KG1 (cell line): ENCODE measurements at places on chromosomes 1 and 21.

- DNase-seq, result no peak
Measured at GRCh38 chr1:221783437-221783836, 41.5 kb upstream of the DUSP10 start.

GRCh38 chr1:3672231-3672970 is 20.1 kb downstream of the TP73 start:
- no peak for DNase-seq

- DNase-seq, result no peak
Measured at GRCh38 chr1:41539418-41539805, 54.9 kb upstream of the EDN2 start.

GRCh38 chr21:37045556-37045955 is 27.3 kb downstream of the PIGP start:
- no peak for DNase-seq

GRCh38 chr21:37848721-37849490 is 67.4 kb downstream of the KCNJ6 start:
- DNase-seq, result no peak

DNA sequence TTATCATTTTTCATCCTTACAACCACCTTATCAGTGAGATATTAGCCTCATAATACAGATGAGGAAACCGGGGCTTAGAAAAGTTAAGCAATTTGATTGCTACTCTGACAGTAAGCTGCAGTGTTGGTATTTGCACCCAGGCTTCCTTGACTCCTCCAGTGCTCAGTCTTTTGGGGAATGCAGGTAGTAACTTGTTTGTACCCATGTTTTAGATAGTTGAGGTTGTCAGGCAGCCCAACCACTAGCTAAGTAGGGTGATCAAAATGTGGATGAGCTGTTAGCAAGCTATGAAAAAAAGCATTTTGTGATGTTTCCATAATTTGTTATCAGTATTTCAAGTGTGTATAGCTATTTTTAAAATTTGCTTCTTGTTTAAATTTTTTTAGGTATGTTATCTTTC is 80.8 kb downstream of the SASS6 start:
- DNase-seq, result no peak

DNA sequence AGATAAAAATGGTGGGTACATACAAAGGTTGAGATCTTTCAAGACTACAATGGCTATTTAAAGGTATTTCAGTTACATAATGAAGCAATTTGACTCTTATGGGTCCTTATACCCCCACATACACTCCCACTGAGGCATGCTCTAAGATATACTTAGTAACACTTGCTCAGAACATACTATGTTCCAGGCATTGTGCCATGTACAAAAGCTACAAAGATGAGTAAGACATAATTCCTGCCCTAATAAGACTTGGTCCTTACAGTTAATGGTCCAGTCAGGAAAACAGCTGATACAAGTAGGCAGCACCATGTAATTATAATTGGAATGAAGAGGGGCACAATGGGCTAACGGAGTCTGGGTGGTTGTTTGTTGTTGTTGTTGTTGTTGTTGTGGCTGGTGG is 166.7 kb upstream of the BEND5 start:
- no peak for DNase-seq

DNA sequence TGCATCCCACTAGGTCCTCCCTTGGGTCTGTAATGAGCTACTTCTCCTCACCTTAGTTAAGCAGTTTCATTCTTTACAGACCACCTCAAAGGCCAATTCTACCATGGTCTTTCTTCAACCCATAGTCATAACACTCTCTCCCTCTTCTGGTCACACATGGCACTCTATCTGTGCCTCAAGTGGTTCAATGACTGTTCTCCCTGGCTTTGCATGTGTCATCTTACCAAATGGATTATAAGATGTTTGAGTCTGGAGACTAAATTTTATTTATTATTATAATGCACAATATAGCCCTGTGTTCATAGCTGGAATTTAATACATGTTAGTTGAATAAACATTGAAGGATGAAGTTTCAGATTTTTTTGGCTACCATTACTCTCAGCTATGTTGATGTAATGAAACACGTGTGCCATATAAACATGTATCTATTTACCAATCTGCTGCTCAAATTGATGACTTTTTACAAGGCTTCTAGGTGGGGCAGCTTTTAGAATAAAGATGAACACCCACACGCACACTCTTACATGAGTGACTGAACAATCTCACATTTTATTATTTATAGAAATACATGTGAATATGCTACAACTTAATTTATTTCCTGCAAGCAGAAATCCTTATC is 102.1 kb downstream of the RUNX1 start:
- DNase-seq, result no peak

DNA sequence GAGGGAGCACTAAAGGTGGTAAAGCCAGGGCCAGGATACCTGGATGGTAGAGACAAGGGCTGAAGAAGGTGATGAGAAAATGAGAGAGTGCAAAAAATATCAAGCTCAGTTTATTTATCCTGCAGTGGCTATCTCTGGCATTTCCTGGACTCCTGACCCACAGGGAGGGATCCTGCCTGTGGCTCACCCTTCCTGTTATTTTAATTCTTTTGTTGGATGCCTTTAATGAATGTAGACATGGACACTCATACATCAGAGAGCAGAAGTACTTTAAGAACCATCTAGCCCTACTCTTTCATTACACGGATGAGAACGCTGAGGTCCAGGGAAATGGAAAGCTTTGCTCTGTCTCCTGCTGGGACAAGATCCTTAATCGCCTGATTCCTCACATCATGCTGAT is 20.6 kb downstream of the JUN start:
- no peak for DNase-seq

DNA sequence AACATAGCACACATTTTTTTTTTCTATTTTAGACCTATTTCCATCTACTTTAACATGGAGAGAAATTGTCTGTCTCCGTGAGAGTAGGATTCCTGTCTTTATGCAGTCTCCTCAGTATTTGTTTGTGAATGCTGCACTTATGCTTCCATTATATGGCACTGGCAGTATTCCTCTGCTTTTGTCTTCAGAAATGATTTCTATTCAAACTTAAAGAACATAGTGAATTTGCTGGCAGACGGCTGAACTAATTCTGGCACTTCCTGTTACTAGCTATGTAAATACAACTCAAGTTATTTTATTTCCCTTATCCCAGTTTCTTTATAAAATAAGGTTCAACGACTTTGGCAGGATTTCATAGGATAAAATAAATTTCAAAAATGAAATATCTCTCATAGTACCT is 45.3 kb downstream of the KCTD3 start:
- DNase-seq, result no peak

GRCh38 chr1:245990315-245991022 is 516.6 kb downstream of the SMYD3 start:
- no peak for DNase-seq

- no peak for DNase-seq
Measured at GRCh38 chr1:231338270-231339128, at the start of gene SPRTN. Gene SPRTN (plus strand): TSS chr1:231338293. CDS start chr1:231338384, 91 bp downstream.

- DNase-seq, result no peak
Measured at GRCh38 chr1:1270813-1271212, 2.8 kb downstream of the UBE2J2 start.

- peak; percentile 59 for DNase-seq
Measured at GRCh38 chr1:11550664-11551283, 71.8 kb downstream of the DISP3 start.

- no peak for DNase-seq
Measured at GRCh38 chr1:12587981-12588640, 29.9 kb downstream of the DHRS3 start.

GRCh38 chr1:173126421-173126820 is 75.7 kb upstream of the TNFSF18 start:
- no peak for DNase-seq

DNA sequence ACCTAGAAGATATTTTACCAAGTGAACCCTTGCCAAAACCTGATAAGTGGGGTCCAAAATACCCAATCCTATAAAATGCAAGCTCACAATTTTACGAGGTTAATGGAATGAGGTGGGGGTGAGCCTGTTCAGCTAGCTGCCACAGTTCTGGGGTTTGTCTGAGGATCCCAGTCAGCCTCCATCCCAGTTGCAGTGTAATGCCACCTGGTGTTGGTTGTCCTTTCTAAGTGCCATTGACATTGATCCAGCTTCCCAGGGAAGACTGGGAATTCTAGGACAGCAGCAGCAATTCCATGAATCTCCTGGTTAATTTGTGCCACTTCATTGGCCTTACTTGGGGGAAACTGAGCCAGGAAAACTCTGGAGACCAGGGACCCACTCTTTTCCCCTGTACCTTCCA is 298.3 kb downstream of the RWDD3 start:
- DNase-seq, result no peak

DNA sequence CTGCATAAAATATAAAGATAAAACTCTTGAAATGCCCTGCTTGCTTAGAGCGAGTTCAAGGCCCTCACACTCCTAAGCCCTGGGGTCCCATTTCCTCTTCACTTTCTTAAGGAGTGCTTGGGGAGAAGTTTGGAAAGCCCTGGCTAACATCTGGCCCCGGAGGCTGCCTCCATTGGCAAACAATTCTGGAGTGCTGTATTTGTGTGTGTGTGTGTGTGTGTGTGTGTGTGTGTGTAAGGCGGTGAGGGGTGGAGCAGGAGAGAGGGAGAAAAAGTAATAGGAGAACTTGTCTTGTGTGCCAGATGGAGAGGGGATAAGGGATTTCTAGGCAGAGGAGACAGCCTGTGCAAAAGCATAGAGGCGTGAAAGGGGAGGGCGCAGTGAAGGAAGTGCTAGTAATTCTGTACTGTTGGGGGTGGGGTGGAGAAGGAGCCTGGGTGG is 578 bp upstream of the TRIM62 start:
- no peak for DNase-seq

GRCh38 chr1:227225715-227226346 is 92.5 kb downstream of the CDC42BPA start:
- DNase-seq, result no peak

- DNase-seq, result no peak
Measured at GRCh38 chr1:177190308-177190970, 19.7 kb downstream of the BRINP2 start.

DNA sequence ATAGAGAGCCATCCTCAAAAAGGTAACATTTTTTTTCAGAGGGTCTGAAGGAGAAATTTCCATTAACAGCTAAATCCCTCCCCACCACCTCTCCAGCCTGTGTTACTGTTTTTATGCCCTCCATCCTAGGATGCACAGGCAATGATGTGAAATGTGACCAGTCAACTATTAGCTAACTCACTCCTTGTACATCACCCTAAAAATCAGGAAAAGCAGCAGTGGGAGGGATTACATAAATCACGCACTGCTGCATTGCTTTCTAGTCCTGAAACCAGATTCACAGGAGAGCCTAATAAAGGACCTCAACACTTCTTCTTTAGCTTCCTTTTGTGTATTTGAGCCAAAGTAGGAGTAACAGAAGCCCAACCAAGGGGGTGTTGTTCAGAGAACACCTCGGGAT is 66.3 kb downstream of the LMO4 start:
- no peak for DNase-seq

DNA sequence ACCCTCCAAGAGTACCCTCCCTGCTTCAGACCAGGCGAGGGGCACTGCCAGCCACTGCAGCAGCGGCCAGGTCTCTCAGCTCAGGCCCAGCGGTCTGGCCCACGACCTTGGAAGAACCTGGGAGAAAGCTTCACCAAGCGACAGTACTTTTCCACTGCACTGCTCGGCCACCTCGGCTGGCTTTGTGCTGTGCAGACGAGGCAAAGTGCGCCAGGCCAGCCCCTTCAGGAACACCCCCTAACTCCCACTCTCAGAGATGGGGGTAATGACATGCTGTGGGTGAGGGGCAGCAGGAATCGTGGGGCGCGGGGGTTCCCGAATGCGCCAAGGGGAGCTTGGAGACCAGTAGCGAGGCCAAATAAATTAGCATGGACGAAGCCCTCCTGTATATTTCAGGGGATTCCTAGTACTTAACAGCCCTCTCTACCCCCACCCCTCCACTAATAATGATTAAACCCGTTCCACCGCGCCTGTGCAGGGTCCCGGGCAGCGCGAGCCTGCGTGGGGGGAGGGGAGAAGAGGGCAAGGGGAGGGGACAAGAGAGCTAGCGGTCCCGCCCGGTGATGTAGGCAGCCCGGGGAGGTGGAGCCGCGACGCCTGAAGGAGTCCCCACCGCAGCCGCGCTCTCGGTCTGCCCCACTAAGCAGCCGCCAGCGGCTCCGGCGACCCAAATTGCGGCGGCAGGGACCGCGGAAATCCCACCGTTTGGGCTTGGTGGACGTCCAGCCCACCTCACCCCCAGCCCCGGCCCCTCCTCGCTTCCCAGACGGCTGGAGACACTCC is at the start of gene FAM43B:
Gene FAM43B (plus strand): TSS at position 629 of the 783 bp plus-strand sequence. CDS start 401 bp downstream, outside the sequence.
- DNase-seq, result no peak

DNA sequence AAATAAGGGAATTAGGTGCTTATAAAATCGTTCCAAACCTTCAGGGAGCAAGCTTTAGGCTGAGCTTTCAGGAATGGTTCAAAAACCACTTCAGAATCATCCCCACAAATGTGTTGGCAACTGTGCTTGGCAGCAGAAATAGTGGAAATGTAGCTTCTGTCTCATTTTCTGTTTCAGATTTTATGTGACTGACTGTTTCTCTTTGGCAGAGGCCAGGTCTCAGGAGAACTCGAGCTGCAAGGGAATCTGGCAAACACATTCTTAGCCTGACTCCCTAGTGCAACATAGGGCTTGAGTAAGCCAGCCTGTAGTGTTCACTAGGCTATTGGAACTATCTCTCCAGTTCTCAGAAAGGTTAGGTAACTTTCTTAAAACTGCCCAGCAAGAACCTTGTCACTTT is 128.6 kb downstream of the PLA2G4A start:
- DNase-seq, result no peak

GRCh38 chr1:242784084-242784483 is 259.6 kb upstream of the PLD5 start:
- no peak for DNase-seq

GRCh38 chr1:6471086-6471969 is 5.4 kb upstream of the TNFRSF25 start:
- DNase-seq, result no peak

DNA sequence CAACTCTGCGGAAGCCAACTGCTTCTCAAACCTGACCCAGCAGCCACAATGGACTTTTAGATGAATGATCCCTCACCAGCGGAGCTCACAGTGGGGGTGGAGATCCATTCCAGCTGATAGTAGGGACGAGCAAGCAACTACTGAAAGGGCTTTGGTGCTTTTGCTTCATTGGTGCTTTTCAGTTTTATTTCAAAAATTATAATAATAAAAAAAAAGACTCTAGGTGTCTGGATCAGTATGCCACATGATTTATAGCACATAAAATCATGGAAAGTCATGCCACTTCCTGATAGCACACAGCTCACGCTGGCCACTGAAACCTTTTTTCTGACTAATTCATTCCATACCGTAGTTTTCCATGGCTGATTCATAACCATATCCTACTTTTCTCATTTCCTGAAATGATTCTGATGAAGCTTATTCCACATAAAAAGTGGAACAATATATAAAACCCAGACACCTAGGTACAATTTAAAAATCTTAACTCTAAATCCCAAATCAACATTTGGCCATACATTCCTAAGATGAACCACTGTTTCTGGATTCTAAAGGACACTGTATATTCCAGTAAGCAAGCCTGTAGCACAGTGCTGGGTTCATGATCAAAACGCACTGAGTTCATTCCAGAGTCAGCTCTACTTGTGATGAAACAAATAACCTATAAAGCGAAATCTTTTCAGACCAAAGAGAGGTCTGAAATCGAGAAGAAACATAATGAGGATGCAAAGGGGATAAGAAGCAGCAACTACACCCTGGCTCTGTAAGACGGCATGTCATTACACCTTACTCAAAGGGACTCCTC is 41.3 kb upstream of the KCNE1 start:
- no peak for DNase-seq
